ENCODE measurements at places on chromosomes 2 and 18.

DNA sequence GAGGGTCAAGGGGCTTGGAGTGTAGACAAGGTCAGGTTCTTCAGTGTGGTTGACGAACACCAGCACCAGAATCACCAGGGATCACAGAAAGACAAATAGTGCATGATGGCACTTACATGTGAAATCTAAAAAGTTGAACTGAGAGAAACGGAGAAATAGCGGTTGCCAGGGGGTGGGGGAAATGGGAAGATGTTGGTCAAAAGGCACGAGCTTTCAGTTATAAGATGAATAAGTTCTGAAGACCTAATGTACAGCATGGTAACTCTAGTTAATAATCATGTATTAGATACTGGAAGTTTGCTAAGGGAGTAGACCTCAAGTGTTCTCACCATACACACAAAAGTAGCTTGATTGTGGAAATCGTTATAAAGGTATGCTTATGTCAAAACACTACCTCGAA is 43.7 kb upstream of the DARS1 start:
- DNase-seq, result no peak

DNA sequence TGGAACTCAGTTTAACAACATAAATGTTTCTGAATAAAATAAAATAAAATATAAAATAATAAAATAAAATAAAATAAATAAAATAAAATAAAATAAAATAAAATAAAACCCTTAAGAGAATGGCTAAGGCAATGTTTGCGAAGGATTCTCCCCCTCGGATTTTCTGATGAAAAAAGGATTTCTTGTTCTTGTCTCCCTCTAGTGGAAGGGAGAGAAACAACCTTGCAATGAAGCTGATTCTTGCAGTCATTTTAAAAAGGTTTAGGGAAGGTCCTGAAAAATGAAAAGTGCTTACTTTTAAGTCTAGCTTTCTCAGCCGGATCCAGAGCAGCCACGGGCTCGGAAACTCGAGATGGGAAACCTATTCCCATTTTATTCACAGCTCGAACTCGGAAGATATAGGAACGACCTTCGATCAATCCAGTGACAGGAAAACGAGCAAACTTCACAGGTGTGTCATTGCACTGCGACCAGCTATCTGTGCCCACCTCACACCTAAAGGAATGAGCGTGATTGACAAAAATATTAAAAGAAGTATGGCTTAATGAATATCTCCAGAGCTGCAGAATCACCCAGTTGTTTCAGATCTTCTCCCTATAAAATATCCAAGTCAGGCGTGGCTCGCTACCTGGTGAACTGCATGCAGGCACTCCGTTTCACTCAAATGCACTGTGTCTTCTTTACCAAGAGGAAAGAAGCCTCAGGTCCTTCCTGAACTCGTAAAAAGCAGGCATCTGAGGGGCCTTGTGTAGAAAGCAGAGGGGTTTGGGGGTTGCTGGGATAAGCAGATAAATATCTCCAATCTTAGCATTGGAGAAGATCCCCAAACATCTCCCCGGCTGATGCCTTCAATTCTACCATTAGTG is 68.1 kb downstream of the MYOM1 start:
- DNase-seq, result no peak

GRCh38 chr2:9250498-9251153 is 44.0 kb downstream of the ASAP2 start:
- DNase-seq, result no peak

DNA sequence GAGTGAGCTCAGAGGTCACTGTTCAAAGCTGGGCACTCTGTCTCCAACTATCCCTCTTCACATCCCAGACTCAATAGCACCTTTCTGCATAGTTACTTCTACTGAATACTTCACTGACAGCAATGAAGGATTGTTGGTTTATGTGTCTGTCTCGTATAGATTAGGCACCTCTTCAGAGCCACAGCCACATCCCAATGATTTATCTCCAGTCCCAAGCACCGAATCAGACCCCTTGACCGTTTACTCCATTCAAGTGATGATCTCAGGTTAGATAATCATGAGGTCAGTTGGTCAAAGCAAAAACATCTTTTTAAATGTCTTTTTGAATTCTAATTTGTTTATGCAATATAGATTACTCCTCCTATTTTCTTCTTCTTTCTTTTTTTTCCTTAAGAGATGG is 14.7 kb downstream of the NEDD4L start:
- no peak for DNase-seq

- DNase-seq, result no peak
These were observed 6.8 kb downstream of the ESCO1 start for GRCh38 chr18:21593540-21594257.

- DNase-seq, result peak; percentile 80
These were observed 25.7 kb downstream of the NPPC start for GRCh38 chr2:231900486-231900942.

DNA sequence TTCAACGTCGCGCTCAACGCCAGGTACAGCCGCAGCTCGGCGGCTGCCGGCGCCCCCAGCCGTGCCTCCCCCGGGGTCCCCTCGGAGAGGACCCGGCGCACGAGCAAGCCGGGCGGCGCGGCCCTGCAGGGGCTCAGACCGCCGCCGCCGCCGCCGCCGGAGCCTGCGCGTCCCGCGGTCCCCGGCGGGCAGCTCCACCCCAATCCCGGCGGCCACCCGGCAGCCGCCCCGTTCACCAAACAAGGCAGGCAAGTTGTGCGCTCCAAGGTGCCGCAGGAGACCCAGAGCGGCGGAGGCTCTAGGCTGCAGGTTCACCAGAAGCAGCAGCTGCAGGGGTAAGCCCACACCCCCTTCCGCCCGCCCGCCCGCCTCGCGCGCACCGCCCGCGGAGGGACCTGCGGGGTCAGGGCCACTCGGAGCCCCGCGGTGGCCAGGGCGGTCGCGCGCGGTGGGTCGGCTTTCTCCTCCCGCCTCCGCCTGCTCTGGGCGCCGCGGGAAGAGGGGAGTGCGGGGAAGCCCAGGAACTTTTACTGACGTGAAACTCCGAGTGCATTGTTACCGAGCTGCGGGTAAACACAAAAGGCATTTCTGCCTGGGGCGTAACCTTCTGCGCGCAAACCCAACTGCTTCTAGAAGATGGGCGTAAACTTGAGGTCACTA is 861 bp downstream of the LTBP1 start:
- peak; percentile 21 for DNase-seq

DNA sequence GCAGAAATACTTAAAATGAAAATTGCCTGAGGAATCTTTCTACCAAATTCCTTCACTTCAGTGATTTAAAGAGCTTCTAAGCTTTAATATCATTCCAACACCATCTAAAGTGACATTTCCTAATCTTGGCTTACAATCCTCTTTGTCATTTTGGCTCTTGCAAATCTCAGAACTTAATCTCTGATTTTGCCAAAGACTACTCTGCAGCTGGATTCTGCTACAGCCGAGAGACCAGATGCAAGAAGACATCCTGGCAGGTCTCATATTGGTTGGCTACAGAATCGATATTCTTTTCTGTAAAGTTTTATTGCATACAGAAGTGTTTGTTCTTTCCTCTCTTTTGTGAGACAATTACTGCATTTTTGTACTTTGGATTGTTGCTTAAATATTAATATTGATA is 716.5 kb upstream of the LRATD1 start:
- no peak for DNase-seq
